Left renal pelvis (tissue), 4 donors: ENCODE measurements at places on chromosomes 6 and 20.

DNA sequence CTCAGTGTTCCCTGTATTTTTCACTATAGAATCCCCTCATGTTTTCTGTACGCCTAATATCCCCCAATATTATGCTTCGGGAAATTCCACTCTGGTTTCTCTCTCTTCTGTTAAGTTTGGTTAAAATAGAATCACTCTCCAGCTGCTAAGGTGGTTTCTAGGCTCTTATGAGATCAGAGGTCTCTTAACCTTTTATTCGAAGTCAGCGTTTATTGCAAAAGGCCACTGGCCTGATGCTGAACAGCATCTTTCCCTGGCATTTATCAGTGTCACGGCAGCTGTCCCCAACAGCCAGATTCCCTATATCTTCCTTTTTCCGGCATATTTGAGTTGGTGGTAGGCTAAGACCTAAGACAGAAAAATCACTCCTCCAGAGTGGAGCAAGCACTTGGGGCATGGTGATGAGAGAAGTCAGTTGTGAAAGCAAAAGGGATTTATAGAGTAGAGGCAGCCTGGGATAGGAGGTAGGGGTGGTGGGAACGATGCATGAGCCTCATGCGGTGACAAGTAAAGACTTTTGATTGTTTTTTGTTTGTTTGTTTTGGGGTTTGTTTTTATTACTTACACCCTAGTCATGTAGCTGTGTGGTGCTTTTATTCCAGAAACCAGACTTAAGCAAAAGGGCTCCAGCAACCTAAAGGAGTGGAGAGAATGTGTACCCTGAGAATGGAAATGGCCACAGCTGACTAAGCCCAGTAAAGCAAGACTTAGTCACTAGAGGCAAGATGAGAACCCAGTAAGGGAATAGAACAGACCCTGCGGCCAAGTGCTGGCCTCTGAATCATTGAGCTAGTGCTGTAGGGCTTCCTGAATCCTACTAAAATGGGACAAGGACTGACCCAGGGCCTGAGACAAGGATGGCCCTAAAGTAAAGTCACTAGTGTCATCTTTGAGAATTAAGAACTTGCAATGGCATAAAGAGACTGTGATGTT is 233.0 kb upstream of the PRND start:
- no peak for DNase-seq

- DNase-seq, result no peak
These were observed 91.8 kb upstream of the NHSL1 start for GRCh38 chr6:138590796-138591709.

- no peak for DNase-seq
These were observed 139.0 kb downstream of the PCSK2 start for GRCh38 chr20:17365831-17366230.

- no peak for DNase-seq
These were observed 23.2 kb downstream of the AFDN start for GRCh38 chr6:167849846-167850459.

DNA sequence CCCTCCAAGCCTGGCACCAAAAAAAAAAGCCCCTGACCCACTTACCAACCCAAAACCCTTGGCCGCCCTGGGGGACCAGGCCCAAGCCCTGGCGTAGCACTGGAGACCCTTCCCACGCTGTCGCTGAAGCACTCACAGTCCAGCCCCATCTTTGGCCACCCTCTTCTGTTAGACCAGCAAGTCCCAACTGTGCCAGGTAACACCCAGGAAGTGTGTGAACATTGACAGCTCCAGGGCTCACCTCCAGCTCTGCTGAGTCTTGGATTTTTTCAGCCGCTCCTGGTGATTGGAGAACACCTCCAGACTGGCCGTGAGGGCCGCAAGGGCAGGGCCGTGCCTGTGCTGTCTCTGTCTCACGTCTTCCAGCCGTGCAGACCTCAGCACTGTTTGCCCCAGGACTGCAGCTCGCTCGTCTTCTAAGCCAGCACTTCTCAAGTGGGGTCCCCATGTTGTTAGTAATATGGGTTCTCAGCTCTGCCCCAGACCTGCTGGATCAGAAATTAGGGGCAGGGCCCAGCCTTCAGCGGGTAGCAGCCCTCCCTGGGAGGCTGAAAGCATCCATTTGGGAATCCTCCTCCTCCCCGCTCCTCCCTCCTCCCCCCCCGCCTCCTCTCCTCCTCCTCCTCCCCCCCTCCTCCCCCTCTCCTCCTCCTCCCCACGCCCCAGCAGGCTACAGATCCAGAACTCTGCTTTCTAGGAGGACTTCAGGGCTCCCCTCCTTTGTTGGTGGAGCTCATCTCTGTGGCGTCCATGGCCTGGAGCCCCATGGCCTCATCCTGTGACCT is 18.1 kb downstream of the NPEPL1 start:
- no peak for DNase-seq

DNA sequence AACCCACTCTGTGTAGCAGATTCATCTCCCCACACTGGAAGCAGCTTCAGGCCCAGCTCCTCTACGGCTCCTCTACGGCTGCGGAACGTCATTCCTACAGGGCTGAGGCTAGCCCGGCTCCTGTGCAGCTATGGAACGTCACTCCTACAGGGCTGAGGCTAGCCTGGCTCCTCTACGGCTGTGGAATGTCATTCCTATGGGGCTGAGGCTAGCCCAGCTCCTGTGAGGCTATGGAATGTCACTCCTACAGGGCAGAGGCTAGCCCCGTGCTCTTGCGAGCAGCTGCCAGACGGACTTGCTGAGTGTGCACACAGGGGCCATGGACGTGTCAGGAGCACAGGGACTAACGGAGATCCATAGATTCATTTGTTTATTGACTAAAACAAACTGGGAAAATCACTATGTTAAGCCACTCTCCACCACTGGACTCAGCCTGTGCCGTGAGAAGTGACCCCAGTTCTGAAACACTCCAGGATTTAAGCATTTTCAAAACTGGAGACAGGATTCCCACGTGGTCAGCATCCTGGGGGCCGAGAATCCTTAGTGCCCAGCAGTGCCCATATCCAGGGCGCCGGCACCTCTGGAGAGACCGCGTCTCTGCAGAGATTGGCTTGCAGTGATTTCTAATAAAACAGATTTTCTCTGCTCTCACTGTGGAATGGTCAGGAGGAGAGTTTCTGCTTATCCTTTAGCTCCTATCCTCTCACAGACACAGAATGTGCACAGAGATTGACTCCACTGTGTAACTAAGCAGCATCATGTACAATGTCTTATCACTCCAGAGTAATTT is 5.0 kb downstream of the KCNQ2 start:
- no peak for DNase-seq

DNA sequence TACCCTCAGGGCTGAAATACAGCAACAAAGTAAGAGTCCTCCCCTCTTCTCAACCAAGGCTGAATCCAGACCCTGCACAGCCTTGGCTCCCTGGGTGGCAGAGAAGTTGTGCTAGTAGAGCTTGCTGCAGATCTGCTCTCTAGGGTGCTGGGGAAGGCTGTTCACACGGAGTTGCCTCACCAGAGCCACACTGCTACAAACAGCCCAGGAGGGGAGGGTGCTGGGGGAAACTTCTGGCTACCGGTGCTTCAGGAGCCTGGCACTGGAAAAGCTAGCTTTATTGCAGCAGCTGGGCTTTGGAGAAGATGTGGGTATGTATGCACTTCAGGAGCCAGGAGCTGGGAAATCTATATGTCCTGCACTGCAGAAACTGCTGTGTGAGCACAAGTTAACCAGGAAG is 37.6 kb upstream of the SUPT3H start:
- no peak for DNase-seq

DNA sequence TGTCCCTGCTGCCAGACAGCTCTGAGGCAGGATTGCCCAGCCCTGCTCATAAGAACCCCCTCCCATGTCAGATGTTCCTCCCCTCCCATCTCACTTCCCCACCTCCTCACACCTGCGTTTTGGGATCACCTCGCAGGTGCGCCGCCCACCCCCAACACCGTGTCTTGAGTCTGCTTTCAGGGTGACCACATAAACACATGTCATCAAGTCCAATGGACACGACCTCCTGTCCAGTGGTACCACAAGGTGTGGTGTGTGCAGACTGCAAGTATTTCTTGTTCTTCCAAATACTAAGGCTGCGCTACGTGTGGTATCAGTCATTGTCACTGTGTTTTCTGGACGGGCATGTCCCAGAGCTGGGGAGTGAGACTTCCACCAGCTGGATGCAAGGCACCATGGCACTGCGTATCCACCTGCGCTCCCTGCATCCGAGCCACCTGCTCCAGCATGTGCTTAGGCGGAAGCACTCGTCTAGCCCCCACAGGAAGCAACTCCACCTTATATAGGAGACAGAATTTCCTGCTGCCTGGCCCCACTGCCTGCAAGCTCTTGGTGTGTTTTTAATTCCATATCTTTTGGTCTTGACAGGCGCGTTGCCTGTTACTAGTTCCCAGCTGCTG is 119.7 kb upstream of the NXT1 start:
- no peak for DNase-seq

GRCh38 chr6:160750276-160750689 is 48.2 kb downstream of the PLG start:
- DNase-seq, result no peak
